GM23338 (cell line): ENCODE measurements at places on chromosomes 1 and 21.

GRCh38 chr21:31136891-31137290 lies 98.6 kb upstream of the KRTAP19-8 start:
- no peak for DNase-seq

DNA sequence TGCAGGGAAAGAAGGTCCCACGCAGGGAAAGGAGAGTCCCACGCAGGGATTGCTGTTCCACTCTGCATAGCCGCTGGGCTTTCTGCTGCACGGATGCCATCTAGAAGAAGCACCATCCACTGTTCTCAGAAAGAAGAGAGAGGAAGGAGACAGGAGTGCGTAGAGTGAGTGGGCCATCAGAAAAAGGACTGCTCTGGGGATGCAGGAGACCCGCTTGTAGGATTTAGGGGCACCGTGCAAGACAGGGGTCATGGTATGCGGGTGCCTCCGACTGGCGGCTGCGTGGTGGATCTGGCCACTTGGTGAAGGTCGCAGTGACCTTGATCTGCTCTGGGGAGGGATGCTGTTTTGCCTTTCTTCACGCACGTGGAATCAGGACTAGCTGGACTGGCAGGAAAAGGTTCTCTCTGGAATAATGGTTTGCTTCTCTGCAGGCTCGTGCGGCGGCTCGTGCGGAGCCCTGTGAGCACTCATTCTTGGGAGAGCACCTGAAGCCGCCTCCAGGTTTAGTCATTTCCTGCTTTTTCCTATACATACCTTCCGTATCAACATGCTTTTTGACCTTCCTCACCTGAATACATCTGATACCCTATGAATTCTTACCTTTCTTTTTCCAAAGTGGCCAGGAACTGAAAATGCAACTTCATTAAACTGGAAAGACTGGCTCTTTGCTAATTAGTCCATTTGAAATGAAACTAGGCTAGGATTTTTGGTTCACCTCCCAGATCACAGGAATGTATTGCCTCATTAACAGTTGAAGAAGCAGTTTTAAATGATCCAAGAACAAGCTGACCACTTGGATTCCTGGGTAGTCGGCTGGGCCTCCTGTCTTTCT lies 181.6 kb downstream of the KIF26B start:
- DNase-seq, result peak; percentile 32

DNA sequence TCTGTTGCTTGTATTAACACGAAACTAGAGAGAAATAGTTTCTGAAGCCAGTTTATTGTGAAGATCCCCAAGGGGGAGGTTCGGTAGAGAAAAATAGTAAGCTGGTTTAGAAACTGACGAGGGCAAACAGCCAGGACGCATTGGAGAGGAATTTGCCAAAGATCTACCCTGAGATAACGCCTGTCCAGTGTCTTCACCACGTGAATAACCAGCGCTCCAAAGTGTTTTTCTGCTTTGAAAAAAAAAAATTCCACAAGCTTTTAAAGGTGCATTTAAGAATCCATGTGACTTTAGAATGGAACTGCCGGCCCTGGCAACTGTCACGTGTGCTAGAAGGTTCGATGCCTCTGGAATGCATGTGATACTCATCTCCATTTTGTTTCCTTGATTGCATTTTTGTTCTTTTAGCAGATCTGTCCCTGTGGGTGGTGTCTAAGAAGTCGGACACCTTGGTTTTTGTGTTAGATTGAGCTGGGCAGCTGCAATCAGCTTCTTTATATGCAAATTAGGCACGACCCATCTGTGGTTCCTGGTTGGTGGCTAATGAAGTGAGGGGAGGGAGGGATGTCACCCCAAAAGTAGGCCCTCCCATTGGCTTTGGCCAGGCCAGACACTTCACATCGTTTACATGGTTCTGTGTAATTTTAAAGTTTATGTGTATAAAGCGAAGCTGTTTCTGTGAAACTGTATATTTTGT lies 1.3 kb upstream of the THAP3 start:
- no peak for DNase-seq

DNA sequence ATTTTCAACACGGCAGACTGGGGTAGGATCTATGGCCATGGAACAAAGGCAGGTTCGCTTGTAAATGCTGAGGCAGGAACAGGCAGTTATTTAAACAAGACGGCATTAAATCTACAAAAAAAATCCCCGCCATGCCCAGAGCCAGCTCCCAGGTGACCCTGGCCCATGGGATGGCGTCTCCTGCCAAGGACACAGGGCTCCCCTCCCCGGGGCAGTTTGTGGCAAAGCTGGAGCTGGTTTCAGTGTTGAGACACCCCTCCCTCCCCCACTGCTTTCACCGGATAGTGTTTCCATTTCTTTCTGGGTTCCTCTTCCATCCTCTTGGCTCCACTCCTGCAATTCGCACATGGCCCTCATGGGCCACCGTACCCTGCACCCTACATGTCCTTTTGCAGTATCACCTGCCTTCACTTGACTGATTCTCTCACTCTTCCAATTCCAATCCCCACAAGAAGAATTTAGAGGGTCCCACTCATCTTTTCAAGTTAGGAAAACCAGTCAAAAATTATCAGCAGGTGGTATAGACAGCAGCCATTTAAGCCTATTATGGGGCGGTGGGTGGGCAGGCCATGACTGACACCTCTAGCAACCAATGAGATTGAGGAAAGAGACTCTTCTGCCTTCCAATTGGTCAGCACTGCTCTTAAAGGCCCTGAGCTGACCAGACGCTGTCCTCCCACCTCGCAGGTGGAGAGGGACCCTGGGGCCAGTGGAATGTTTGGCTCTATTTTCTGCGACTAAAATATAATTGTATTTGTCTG lies 52.0 kb downstream of the OLIG1 start:
- DNase-seq, result peak; percentile 82

DNA sequence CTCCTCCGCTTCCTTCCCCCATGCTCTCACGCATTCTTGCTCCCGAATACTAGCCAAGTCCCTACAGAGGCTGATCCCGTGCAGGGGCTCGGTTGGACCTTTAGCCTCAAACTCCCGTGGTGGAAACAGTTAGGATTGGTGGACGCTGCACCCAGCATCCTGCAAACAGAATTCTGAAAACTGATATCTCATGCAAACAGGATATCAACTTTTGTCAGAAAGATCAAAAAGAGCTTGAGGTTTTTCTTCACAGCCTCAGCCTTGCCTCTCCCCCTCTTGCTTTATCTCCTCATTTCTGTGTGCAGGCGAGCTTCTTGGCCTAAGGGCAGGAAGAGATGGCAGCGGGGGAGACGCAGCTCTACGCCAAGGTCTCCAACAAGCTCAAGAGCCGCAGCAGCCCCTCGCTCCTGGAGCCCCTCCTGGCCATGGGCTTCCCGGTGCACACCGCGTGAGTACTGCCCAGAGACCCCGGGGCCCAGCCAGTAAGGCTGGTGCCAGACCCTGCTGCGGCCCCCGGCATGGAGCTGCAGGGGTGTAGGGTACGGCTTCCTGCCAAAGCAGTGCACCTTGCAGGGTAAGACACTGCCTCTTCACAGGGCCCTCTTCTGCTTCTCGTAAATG lies at the start of gene UBASH3A:
Gene UBASH3A, plus strand, starts transcription at position 292 of the 621 bp plus-strand sequence. Its CDS starts 44 bp downstream, at position 336.
- no peak for DNase-seq

DNA sequence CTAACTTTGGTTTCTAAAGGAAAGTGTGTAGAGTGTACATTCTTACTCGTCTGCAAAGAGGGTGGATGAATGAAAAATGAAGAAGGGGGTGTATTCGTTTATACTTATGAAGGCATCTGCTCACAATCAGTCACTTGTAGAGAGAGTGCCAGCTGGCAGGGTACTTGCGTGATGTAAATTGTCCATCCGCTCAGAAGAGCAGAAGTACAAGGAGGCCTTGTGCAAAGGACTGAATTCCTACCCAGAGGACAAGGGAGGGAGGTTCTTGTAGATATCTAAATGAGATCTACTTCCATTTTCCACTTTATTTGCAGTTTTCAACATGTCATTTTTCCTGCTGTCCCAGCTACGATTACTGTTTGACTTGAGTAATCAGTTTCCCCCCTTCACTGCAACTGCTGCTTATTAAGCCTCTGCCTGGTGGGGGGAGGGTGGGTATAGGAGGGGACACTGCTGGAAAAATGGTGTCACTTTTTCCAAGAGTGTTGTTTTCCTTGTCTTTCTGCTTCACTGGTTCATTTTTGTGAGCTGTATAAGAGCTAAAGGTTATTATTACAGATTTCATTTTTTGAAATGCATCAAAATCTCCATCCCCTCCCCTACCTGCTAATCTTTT lies 67.3 kb downstream of the LAMC1 start:
- no peak for DNase-seq

- DNase-seq, result peak; percentile 71
Observed at GRCh38 chr21:39373634-39374033, 24.7 kb upstream of the HMGN1 start.

DNA sequence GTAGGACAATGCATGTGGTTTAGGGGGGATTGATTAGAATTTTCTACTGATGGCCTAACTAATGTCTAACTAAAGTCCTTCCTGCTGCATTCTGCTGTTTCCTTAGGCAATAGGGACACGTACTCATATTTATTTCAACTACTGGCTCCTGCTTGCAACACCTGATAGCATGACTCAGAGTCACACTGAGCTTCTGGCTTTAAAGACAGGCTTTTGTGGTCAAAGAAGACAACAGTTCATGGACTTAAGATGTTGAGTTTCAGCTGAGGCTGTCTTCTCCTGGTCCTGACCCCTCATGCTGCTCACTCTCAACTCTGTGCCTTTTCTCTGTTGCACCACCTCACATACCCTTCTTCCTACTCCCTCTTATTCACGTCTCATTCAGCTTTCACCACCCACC lies 29.1 kb upstream of the TRABD2B start:
- no peak for DNase-seq

DNA sequence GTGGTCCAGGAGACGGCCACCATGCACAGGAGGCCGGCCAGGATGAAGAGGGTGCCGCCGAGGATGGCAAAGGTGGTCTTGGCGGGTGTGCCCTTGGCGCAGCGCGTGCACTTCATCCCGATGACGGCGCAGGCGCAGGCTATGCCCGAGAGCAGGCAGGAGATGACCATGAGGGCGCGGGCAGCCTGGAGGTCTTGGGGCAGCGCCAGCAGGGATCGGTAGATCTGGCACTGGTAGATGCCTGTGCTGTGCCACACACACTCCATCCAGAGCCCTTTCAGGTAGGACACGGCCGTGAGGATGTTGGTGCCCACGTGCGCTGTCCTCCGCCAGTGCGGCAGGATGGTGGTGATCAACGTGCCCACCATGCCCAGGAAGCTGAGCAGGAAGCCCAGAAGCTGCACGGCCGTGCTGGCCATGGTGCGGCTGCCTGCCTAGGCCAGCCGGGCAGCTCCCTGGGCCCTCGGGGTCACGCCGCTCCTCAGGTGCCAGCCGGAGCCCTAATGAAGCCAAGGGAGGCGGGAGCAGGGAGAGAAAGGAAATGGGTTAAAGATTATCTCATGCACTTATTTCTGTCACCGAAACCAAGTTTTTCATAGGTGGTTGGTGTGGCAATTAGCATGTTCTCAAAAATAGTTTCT lies 18.5 kb downstream of the CLDN14 start:
- no peak for DNase-seq

DNA sequence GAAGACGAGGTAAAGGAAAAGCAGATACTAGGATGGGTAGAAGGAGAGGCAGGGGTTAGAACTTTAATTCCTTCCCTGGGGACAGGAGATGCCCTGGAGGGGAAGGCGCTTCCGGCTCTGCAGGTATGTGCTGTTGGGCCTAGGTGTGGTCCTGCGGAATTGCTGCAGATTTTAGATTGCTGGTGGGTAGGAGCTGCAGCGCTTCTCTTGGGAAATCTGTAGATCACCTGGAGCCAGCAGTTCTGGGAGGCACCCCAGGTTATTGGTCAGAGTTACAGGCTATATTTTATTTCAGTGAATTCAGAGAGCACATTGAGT lies 1.1 kb downstream of the MGST3 start:
- peak; percentile 60 for DNase-seq

DNA sequence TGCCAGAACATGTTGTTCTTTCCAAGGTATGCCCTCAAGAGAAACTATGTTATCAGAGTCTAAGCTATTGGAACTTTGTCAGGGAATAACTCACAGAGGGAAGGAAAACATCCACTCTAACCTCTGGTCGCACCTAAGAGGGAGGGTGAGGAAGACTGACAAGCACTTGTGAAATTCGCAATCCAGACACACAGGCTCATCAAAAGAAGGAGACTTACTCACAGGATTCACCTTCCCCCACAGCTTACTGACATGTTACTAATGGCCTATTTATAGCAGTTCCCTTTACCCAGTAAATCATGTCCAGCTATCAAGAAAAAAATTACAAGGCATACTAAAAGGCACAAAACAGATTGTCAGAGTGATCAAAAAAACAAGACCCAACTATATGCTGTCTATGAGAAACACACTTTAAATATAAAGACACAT lies 36.9 kb downstream of the WDR64 start:
- DNase-seq, result no peak

GRCh38 chr1:40844887-40845878 lies 17.0 kb downstream of the CITED4 start:
- DNase-seq, result no peak

- DNase-seq, result no peak
Observed at GRCh38 chr1:201942129-201942495, 4.2 kb downstream of the LMOD1 start.

DNA sequence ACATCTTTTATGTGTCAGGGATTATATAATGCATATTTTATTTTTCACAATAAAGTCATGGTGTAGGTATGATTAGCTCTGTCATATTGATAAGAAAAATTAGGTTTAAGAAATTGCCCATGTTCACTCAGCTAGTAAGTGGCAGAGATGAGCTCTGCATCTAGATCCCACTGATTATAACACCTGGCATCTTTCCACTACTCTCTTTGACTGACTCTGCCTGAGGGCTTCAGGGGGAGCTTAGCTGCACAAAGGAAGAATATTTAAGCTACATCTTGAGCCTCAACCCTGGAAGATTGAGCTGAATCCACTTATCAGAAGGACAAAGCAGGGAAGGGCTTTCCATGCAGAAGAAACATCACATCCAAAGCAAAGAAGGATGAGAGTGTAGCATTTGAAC lies 190.4 kb downstream of the MIS18A start:
- no peak for DNase-seq
